ENCODE measurements at places on chromosomes 13 and 19.

DNA sequence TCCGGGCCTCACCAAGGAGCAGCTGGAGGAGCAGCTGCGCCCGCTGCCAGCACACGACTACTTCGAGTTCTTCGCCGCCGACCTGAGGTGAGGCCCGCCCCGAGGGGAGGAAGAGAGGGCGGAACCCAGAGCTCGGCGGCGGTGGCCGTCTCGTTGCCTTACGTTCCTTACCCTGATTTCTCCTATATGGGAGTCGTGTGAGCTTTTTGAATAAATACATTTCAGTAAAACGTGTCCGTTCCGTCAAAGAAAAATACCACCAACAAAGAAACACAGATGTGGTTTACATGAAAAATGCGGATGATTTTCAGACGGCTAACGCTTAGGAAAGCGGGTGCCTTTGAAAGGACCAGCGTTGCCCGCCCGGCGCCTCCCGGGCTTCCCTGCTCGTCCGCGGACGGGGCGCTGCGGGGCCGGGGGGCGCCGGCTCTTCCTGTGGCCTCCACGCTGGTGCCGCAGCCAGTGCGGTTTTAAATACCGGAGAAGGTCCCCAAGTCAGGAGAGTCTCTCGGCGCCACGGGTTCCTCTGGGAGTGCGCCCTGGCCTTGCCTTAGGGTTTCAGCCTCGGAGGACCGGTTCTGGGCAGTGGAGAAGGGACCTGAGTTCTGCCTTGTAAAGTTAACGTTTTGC lies 755 bp downstream of the UPF3A start:
- no peak for DNase-seq

- DNase-seq, result no peak
Observed at GRCh38 chr19:48466561-48467325, 2.4 kb upstream of the CYTH2 start.

DNA sequence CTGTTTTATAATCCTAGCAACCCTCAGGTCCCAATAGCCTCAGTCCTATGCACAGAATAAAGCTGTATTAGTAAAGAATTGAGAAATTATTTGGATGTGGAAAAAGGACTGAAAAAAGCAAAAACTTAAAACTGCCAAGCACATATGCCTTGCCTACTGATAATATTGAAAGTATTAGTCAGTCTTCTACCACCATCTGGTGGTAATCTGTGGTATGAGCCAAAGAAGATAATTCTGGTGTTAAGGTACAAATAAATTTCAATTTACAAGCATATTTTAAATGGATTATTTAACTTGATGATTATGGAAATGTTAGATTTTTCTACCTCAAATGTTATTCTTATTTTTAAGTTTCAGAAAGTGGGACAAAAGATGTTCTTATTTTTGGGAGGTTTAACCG lies 460.3 kb upstream of the KLHL1 start:
- DNase-seq, result peak; percentile 27

DNA sequence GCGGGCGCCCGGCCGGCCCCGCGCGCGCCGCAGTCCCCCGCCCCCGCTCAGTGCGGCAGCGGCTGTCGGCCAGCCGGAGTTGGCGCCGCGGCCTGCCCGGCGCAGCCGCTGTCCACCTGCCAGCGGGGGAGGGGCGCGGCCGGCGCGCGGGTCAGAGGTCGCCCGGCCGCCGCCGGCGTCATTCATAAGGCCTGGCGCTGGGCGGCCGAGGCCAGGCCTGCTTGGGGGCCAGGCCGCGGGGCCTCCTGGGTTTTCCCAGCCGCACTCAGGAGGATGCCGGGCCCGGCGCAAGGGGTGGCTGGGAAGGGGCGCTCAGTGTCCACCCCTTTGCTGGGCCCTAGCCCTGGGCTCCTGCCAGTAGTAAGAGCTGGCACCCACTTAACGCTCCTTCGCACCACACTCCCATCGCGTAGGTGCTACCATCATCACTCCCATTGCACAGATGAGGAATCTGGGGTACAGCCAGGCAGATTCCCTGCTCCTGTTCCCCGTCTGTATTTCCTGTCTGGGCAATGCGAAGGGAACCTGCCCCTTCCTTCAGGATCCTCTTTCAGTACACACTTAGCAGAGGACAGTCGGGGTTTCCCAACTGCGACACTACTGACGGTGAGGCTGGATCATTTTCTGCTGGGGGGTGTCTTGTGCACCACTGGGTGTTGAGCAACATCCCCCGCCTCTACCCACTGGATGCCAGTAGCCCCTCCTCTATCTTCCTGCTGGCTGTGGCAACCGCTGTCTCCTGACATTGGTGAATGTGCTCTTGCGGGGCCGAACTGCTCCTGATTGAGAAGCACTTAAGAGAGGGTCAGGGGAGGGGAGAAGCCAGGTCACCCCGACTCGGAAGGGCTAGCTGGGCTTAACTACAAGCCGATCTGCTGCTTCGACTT lies 846 bp upstream of the PRKACA start:
- no peak for DNase-seq

- no peak for DNase-seq
Observed at GRCh38 chr19:34457446-34457845, 24.1 kb upstream of the WTIP start.

DNA sequence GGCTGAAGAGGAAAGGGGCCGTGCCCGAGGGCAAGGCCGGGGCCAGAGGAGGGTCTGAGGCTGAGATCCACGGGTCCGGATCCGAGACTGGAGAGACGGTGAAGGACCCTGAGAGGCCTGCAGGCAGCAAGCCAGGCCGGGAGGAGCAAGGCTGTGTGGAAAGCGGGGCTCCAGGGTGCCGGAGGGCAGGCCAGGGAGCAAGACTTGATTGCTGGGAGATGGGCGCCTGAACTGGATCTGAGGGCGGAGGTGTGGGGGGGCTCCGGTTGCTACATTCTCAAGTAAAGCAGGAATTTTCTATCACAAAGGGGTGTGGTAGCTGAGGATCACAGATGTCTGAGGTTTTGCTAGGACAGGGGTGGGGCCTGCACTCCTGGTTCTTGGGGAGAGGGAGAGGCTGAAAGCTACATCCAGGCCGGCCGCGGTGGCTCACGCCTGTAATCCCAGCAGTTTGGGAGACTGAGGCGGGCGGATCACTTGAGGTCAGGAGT lies 3.8 kb downstream of the MAMSTR start:
- DNase-seq, result no peak

Data from Panc1 (cell line).